ENCODE measurements at places on chromosomes 16 and 17. TPM values are rescaled to one million over a fixed set of nuclear protein-coding genes. Genes with fewer than 3 reads are reported as not detected.

GRCh38 chr16:86923656-86924055 lies 345.3 kb downstream of the FOXL1 start:
- DNase-seq: no peak

DNA sequence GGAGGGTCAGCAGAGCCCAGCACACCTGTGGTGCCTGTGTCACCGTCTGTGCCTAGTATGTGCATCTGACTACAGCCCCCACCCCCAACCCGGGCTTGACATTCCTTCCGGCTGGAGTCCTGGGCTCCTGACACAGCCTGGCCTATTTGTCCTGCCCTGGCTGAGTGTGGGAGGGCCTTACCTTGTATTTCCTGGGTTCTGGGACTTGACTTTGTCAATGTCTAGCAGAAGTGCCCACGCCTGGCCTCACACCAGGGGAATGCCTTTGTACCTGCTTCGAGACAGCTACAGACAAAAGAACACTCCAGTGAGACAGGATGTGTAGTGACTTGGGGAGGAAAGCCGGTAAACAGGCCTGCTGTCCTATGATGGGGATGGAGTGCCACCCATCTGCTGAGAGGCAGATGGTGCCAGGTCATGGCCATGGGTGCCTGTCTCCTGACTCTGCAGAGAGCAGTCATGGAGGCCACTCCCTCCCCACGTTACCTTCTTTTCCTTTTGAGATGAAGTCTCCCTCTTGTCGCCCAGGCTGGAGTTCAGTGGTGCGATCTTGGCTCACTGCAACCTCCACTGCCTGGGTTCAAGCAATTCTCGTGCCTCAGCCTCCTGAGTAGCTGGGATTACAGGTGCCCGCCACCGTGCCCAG lies 42.8 kb downstream of the TNFRSF13B start:
- no peak for DNase-seq

DNA sequence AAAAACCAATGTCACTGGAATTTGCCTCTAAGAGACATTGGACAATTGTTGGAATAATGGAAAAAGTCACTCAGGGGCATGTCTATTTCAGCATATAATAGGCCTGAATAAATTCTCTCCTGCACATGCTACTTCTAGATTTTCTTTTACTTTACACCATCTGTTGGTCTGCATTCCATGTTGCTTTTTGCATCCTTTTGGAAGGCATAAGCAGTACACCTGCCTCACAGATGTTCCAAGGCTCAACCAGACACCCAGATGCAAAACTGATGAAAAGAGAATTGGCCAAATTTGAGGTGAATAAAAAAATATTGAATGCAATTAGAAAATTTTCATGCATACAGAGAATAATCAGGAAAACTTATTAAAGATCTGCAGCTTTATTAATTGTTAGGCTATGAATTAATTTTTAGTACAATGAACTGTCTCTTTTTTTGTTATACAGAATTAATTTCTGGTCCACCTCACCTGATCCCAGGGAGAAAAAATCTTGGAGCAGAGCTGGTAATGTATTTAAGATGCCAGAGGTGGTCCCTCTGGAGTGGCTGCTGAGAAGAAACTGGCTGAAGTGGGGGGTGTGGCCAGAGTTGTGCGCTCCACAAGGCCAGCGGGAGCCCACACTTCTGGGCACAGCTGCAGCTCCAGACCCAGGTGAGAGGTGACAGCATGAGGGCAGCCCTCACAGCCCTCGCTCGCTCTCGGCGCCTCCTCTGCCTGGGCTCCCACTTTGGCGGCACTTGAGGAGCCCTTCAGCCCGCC lies 778.6 kb downstream of the CDH11 start:
- DNase-seq: no peak

DNA sequence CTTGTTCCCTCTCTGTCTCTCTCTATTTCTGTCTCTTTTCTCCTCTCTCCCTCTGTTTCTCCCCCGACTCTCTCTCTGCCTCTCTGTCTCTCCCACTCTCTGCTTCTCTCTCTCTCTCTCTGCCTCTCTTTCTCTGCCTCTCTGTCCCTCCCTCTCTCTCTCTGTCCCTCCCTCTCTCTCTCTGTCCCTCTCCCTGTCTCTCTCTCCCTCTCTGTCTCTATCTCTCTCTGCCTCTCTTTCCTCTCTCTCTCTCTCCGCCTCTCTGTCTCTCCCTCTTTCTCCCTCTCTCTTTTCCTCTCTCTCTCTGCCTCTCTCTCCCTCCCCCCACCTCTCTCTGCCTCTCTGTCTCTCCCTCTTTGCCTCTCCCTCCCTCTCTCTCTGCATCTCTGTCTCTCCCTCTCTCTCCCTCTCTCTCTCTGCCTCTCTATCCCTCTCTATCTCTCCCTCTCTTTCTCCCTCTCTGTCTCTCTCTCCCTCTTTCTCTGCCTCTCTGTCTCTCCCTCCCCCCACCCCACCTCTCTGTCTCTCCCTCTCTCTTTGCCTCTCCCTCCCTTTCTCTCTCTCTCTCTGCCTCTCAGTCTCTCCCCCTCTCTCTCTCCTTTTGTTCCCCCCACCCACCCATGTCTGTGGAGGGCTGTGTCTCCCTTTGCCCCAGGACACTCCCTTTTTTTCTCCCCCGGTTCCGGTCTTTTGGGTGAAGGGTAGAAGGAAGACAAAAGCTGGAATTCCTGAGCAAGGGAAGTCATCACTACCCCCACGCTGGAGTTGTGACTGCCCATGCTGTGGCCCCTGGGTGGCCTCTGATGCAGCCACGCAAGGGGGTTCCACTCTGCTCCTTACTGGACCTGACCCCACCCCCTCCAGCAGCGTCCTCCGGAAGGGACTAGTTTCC lies 27.1 kb upstream of the MGAT5B start:
- no peak for DNase-seq

DNA sequence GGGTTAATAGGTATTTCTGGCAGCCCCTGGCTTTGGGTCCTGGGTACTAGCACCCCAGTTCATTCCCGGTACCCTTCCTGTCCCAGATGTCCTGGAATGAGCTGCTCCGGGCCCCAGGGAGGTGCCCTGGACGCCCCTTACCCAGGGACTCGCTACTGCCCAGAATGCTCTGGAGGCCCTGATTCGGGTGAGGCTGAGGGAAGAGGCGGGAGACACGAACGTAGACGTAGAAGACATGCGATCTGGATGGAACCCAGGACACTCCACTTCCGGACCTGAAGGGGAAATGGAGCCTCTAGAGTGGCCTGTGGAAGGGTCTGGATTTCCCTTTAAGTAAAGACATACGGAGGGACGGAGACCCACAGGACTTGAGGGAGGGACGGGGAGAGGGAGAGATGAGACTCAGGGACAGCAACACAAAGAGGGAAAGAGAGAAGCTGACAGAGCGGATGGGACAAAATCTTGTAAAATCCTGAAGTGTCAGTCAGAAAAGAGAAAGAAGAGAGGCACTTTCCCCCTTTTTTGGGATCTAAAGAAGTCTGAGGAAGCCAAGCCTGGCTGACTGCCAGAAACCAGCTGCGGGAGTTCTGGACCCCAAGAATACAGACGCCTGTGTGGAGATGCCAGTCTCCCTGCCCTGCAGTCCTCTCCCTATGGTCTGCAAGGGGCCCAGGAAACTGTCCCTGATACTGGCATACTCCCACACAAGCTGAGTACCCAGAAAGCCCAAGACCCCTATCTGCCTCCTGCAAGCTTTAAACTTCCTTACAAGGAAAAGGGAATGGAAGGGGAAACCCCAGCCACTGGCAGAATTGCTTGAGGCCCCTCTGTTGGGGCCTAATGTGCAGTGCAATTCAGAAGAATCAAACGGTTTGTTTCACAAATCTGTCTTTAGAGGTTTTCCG lies 1.0 kb upstream of the HOXB13 start:
- DNase-seq: no peak

DNA sequence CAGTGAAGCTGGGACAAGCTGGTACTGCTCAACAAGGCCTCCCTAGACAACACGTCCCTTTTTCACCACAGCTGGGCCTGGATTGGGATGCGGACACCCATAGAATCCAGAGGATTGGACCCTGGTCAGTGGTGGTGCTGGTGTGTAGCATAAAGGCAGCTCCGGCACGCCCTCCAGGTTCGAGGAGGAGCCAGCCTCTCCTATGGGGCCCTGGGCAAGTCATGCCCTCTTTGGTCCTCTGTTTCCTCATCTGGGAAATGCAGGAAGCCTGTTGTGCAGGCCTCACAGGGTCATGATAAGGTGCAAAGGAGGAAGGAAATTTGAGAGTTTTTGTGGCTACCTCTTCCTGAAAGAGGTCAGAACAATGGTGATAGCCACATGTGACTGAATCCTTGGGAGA lies 1741.7 kb downstream of the TP53TG3F start:
- DNase-seq: no peak

GRCh38 chr16:75415169-75415905 lies 18.0 kb downstream of the CFDP1 start:
- no peak for DNase-seq

DNA sequence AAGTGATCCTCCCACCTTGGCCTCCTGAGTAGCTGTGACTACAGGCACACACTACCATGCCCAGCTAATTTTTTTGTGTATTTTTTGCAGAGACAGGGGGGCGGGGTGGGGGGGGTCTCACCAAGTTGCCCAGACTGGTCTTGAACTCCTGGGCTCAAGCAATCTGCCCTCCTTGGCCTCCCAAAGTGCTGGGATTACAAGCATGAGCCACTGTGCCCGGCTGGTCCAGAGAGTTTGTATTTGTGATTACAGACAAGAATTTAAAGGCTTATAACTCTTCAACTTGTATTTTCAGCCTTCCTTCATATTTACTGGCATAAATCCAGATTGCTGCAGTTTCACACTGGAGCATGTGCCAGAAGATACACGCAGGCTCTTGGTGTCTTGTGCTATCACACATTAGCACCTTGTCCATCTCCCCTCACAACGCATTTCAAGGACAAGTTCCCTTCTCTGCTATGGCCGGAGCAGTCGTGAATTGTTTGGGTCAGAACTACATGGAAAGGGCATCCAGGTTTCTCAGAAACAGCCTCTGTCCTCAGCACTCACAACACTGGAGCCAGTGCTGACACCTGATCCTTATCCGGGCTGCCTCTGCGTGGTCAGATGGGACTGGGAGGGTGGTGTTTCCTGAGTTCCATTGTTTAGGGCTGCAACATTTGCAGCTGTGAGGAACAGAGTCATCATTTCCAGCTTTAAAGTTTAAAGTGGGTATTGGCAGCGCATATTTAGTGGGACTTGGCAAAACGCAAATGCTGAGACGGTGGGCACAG lies 28.1 kb downstream of the WSCD1 start:
- DNase-seq: no peak

GRCh38 chr16:66605177-66605978 lies 874 bp downstream of the CMTM3 start:
- DNase-seq: no peak

DNA sequence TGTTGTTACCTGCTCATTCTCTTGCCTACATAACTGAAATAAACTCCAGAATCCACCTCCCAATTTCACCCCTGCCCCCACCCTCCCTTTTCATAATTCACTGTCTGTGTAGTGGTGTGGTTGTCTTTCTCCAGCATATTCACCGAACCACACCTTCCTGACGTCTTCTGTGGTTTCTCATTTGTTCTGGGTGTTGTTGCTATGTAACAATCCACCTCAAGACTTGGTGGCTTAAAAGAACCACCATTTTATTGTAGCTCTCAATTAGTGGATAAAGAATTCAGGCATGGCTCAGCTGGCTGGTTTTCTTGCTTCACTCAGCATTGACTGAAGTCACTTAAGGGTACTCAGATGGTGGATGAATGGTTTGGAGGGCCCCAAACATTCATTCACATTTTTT lies 229.8 kb downstream of the MAF start:
- no peak for DNase-seq

LRRC46 gene
- 1.2 TPM for polyA plus RNA-seq
